ENCODE measurements at places on chromosomes 6 and 20.
A peak's percentile ranks its signal among the peaks of the same experiment; 100 is the strongest.

DNA sequence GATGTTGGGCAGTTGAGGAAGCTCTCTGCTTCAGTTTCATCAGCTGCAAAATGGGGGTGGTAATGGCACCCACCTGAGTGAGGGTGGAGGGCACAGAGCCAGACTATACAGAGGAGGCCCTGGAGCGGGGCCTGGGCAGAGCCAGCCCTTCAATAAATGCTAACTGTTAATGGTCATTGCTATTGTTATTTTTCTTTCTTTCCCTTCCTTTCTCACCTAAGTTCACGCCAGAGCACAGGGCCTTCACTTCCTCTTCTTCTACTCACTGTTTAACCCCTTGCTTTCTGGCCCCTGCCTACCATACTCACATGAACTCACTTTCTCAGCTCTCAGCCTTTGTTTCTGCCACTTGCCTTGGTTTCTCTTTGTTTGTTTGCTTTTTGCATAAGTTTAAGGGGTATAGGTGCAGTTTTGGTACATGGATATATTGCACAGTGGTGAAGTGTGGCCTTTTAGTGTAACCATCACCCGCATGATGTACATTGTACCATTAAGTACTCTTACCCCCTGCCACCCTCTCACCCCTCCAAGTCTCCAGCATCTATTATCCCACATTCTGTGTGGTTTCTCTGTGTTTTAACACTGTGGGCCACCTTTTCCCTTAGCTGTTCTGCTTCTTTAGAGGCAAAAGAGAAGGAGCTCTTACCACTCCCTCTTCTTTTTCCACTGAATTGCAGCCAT lies 7.5 kb upstream of the RREB1 start:
- DNase-seq, result no peak

DNA sequence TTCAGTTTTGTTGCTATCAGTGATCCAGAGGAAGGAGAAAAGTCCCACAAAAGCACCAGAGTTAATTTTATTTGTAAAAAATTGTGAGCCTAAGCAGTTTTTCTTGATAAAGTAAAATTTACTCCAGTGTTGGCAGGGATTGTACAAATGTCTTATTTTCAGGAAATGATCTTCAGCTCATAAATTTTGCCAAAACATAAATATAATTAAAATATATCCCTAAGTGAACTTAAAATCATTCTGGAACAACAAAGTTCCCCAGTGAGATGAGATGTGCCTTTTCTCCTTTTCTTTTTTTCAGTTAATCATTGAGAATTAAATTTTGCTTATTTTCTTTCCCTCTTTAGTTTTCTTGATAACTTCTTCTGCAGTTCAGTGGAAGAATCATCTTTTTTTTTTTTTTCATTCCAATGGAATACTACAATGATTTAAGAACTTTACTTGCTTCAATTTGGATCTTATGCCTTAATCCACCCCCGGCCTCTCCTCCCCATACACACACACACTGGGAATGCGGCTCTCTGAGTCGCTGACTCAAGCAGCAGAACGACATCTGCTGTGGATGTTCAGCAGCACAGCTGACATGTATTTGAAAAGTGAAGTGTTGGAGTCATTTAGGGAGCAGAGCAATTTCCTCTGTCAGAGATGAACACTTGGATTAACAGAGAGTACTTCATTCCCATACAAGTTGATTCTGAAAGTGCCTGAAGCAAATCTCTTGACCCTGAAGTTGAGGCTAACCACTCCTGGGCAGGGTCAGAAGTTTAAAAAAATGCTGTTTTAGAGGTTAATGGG lies 27.7 kb upstream of the LAMA4 start:
- peak; percentile 82 for DNase-seq

GRCh38 chr6:89509777-89510281 lies 76.9 kb downstream of the ANKRD6 start:
- no peak for DNase-seq

DNA sequence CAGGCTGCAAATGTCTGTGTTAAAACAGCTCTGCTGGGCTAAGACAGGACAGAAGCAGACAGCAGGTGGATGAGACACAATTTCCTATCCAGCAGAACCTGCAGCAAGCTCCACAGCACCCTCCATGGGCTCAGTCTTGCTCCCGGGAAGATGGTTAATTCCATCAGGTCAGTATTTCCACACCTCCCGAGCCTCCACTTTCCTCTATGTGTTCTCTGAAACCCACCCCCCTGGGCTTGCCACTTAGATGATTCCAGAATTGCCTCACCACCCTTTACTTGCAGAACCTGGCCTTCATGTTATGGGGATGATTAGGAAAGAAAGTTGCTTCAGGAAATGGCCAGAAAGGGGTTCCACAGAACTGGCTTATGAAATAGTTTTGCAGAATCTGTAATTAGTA lies 43.8 kb downstream of the ERMARD start:
- DNase-seq, result no peak

- DNase-seq, result no peak
These were observed 59.0 kb upstream of the RNF146 start for GRCh38 chr6:127207591-127208120.

DNA sequence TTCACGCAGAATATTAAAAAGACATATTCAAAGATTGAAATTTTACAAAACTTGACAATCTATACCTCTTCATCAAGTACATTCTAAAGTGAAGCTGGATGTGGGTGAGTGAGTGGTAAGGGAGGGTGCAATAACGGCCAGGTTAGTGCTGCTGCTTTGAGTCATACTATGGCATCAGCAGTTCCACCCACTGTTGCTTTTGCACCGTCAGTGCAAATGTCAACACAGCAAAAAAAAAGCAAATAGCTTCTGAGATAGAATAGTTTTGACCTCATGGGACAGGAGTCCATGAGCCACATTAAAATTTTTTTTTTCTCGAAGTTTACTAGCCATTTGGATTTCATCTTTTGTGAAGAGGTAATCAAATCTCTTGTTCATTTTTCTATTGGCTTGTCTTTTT lies 31.8 kb downstream of the PSMF1 start:
- DNase-seq, result no peak

- no peak for DNase-seq
These were observed 501 bp upstream of the ELOVL5 start for GRCh38 chr6:53349209-53349693.

- no peak for DNase-seq
These were observed 68.8 kb downstream of the IBTK start for GRCh38 chr6:82178759-82179112.

GRCh38 chr6:17360564-17360963 lies 32.8 kb upstream of the CAP2 start:
- no peak for DNase-seq

- DNase-seq, result no peak
These were observed 55.5 kb downstream of the ATP9A start for GRCh38 chr20:51712501-51713212.

DNA sequence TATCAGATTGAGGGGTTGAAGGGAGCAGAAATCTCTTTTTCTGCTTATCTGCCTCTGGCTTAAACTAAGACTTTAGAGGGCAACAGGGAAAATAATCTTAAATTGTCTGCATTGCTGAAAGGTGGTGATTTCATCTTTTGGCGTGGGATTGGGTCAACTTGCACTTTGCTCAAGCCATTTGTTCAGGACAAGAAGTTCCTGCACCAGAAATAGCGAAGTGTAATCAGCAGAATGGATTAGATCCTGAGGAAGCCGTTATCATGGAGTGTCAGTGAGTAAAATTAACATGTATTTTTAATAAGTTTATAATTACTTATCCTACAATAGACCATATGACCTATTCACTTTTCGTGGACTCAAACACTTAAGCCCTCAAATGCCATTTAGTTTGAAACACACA lies 249.3 kb downstream of the CD83 start:
- no peak for DNase-seq

DNA sequence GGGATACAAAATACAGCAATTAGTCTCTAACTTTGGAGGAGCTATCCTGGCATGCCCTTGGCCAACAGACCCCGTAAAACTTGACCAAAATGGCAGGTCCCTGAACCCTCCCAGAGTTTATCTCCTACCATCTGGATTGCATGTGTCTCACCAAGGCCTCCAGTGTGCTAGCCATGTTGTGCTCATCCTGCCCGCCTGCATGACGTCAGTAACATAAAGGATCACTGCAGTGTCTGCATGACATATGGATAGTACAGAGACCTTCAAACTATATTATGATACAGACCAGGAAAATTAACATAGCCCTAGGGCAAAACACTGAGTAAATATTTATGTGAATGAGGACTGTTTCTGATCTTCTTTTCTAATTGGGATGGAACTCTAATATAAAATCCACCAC lies 25.3 kb downstream of the CPXM1 start:
- DNase-seq, result no peak

DNA sequence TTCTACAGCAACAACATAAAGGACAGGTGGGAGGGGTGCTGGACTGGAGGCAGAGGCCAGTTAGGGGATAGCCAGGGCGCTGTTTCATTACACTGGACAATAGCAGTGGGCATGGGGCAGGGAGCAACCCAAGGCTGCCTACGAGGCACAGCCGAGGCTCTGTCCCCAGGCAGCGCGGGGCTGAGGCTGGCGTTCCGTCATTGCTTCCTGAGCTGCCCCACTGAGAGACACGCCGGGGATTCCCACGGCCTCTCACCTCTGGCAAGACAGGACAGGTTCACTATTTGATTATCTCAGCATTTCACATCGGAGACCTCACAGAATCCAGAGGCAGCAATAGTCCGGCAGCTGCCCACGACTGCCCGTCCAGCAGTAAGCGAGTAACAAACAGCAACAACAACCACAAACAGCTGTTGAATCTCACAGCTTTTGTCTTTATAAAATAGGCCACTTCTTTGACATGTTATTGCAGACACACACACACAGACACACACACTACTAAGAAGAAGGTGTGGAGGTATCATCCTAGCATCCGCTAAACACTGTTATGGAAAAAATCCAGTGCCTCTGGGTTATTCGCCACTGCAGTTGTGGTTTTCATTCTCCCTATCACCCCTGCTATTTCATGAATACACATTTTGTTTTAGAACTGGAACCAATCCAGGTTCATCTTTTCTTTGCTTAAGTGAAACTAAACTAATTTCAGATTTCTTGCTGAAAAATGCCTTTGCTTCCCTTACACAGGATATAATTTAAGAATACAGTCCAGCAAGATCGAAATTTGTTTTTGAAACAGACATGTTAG lies 19.5 kb downstream of the KIF25 start:
- no peak for DNase-seq

DNA sequence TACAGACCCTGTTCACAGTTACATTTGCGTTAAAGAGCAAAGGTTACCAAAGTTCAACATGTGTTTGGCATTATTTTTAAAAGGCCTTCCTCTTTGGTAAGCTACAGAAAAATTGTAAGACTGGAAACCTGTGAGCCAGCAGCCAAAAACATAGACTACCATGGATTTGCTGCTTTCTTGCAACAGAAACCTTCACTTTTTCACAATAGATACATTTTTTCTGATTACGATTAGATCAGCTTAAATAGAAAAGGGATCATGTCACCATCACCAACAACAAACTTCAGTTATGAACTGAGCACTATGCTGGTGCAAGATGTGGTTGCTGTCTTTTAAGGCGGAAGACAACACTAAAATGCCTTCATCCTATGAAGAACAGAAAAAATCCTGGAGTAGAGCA lies 112.3 kb upstream of the MARCKS start:
- no peak for DNase-seq

GRCh38 chr20:4483961-4484360 lies 237.7 kb upstream of the PRND start:
- no peak for DNase-seq

GRCh38 chr6:43970068-43970912 lies 157.0 kb downstream of the MRPL14 start:
- DNase-seq, result no peak

- no peak for DNase-seq
These were observed 45.9 kb downstream of the FLRT3 start for GRCh38 chr20:14291502-14291901.

- DNase-seq, result no peak
These were observed 57.9 kb upstream of the SSTR4 start for GRCh38 chr20:22977047-22977785.

DNA sequence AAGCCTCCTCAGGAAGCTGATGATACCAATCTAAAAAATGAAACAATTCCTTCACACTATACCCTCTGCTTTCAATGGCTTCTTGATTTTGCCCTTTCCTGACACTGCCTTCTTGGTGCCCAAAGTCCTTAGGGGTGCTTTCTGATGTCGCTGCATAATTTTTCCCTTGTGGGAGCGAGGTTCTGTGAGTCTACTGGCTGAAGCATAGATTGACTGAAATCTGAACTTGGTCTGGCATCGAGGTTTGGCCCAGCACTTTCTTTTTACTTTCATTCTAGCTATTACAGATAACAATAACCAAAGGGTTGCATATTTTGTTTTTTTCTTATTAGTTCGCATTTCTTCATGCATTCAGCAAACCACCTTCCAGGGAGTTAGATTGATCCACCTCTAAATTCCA lies 65.8 kb downstream of the E2F3 start:
- no peak for DNase-seq

DNA sequence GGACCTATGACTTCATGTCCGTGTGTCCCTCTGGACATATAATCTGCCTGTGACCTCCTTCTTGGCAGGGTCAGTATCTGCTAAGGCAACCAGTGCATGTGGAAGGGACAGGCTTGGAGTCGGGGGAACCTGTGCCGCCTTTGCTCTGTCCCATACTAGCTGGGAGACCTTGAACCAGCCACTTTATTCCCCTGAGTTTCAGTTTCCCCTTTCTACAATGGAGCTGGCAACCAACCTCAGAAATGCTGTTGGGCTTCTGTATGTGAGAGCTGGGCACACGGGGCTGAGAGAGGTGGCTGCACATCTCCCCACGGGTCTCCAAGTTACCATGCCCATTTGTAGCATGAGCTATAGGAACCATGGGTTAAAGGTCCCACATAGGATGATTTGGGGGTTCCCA lies 53.8 kb downstream of the CD40 start:
- DNase-seq, result no peak

- no peak for DNase-seq
These were observed 16.2 kb upstream of the TMEM181 start for GRCh38 chr6:158543606-158544185.
